ENCODE measurements at places on chromosomes 4 and X. TPM values are rescaled to one million over a fixed set of nuclear protein-coding genes. Genes with fewer than 3 reads are reported as not detected.
A peak's percentile ranks its signal among the peaks of the same experiment; 100 is the strongest.

- H3K4me3 ChIP-seq, result no peak overlapping the region
- no peak for DNase-seq
- peaks cover 38% of the 10 kb centered on the region for H3K4me1 ChIP-seq
- H3K27ac ChIP-seq, result peak overlapping the region; percentile 51
Measured at GRCh38 chr4:6991249-6991648, 51.9 kb upstream of the TADA2B start.

DNA sequence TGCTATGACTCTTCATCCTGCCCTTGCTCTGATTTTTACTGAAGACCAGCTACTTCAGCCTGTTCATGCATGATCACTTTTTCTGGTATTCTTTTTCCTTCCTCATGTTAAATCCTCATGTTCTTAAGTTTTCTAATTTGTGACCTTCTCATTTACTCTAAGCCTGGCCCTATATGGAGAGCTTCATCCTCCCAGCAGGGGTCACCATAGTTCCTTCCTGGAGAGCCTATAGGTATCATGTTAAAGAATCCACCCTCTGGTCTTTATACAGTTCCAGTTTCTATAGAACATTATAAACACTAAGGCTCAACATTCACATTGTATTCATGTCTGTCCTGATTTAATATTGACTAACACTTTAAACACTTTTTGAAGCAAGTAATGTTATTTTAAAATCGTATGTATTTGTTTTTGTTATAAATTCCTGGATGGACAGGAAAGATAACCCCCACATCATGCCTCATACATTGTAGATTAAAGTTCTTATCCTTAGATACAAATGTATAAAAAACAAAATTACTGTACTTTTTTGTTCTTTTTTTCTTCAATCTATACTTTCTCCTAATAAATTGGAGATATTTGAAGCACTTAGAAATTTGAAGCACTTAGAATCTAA lies 53.8 kb upstream of the OTUD4 start:
- DNase-seq, result peak; percentile 78
- H3K4me1 ChIP-seq, result no peaks in the 10 kb centered on the region
- H3K36me3 ChIP-seq, result no peaks in the 10 kb centered on the region
- no peak overlapping the region for H3K4me3 ChIP-seq
- H3K27me3 ChIP-seq, result no peaks in the 10 kb centered on the region

DCK gene
- 29.2 TPM for total RNA-seq

DNA sequence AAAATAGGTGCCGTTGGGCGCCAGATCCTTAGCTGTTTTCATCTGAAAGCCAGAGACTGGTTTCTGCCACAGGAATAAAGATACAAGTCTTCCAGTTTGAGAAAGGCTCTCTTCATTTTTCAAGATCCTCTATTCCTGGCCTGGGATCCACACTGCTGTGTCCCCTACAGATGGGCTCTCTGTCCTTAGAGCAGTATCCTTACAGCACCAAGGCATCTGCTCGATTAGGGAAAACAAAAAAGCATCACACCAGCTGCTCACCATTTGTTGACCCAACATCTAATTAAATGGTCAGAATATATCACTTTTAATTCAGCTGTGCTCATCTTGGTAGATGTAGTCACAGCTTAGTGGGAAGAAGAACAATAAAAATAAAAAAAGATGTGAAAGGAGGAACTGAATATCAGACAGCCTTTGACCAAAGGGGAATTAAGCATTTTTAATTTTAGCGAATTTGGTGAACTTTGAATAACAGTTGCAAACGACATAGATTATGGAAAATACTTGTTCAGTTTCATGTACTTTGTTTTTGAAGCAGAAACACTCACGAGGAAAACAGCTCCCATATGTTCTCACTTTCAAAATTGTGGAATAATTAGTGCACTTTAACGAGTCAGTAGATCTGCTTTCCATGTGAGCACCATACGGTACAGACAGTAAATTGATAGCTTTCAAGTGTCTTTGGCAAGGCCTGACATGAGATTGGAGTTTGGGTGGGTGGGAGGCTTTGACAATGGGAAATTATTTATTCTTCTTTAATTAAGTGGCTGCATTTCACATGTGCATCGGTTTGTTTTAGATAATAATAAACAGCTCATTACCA lies 148.4 kb upstream of the CLNK start:
- no peak overlapping the region for H3K4me3 ChIP-seq
- H3K27me3 ChIP-seq, result peaks cover 1% of the 10 kb centered on the region
- H3K27ac ChIP-seq, result no peak overlapping the region
- H3K4me1 ChIP-seq, result no peaks in the 10 kb centered on the region
- no peak for DNase-seq

GRCh38 chr4:183263787-183264386 lies 56.2 kb downstream of the CLDN22 start:
- no peak overlapping the region for H3K27ac ChIP-seq
- H3K4me1 ChIP-seq, result peaks cover 5% of the 10 kb centered on the region
- H3K4me3 ChIP-seq, result no peak overlapping the region
- no peak for DNase-seq

DNA sequence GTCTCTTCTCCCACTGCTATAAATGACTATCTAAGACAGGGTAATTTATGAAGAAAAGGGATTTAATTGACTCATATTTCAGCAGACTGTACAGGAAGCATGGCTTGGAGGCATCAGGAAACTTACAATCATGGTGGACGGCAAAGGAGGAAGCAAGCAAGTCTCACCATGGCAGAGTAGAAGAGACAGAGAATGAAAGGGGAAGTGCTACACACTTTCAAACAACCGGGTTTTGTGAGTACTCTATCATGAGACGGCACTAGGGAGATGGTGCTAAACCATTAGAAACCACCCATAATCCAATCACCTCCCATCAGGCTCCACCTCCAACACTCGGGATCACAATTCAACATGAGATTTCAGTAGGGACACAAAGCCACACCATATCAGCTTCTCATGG lies 11.1 kb downstream of the UBE2NL start:
- no peaks in the 10 kb centered on the region for H3K27me3 ChIP-seq
- no peak overlapping the region for H3K27ac ChIP-seq
- no peak for DNase-seq
- H3K4me3 ChIP-seq, result no peak overlapping the region
